ENCODE measurements at places on chromosomes 1 and 21.

DNA sequence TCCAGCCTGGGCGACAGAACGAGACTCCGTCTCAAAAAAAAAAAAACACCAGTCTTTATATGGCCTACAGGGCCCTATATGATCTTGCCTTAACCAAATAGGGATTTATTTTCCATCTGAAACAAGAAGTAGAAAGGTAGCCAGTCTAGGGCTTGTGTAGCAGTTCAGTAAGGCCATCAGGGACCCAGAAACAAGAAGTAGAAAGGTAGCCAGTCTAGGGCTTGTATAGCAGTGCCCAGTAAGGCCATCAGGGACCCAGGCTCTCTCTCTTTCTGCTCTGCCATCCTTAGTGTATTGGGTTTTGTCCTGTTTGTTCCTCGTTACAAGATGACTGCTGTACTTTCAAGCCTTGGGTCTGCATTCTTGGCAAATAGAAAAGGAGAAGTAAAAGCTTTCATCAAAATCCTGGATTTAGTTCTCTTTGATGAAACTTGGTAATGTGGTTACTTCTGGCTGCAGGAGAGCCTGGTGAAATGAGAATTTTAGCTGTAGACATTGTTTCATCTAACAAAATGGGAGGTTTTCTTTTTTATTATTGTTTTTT is 46.1 kb downstream of the PKN2 start:
- no peak for DNase-seq

DNA sequence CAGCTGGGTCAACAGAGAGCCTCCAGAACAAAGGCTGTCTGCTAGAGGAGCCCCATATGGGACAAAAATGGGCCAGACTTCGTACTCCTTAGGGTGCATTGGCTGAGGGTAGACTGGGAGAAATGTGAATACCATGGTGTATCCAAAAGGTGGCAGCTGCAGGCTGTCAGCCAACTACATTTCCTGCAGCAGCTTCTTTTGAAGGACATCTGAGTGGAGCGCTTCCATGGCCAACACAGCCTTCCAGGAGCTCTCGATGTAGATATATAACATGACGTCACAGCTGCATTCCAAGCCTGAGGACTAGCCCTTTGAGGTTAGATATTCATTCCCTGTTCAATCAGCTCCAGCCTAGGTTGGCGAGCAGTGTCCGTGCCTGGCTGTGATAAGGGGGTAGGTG is 107.7 kb downstream of the MAB21L3 start:
- no peak for DNase-seq

GRCh38 chr1:84973498-84974334 is 23.2 kb downstream of the MCOLN2 start:
- no peak for DNase-seq

- no peak for DNase-seq
Measured at GRCh38 chr21:41833497-41834115, 45.5 kb downstream of the PRDM15 start.

DNA sequence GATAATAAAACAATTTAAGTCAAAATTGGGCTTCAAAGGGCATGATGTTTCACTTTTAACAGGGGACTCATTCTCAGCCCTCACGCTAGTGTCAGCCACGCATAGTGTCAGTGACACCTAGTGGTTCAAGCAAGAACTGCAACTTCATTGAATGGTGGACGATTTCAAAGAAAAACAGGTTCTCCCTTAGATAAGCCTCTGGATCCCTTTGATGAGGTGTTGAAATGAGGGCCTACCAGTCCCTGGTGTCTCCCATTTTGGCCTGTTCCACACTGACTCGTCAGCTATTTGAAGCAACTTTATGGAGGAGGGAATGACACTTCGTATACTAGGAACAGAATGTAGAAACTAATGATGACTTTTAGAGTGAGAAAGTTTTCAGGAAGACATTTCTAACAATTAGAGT is 56.2 kb downstream of the FCRL5 start:
- DNase-seq = peak; percentile 79

DNA sequence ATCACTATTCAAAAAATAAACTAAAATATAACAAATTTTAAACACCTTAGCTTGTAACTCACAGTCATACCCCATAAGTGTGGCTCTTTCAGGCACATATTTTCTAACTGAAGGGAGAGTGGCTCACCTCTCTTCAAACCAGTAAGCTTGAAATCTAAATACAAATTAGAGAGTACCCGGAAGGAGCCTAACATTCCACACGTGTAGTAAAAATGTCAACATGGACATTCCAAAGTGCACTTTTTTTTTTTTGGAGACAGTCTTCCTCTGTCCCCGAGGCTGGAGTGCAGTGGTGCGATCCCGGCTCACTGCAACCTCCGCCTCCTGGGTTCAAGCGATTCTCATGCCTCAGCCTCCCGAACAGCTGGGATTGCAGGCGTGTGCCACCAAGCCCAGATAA is 275.6 kb upstream of the ADGRL2 start:
- peak; percentile 3 for DNase-seq

Data from Caco-2 (cell line).